SIG-M5 (cell line): ENCODE measurements at places on chromosomes 6 and 20.

- DNase-seq, result no peak
Observed at GRCh38 chr20:3667434-3668037, 4.3 kb upstream of the GFRA4 start.

DNA sequence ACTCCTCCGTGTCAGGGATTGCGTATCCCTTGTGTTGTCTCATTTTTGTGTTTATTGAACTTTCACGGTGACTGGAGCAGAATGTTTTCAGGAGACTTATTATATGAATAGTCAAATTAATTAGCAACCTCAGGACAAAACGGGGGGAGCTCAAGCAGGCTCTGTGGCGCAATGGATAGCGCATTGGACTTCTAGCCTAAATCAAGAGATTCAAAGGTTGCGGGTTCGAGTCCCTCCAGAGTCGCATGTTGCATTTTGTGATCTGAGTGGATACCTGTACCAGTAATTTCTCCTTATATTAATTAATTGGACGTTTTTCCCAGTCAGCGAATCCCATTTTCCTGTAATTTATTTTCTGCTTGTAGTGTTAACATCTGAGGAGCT, 89.1 kb upstream of the ZNF184 start:
- no peak for DNase-seq

GRCh38 chr20:16785226-16785625, 37.1 kb downstream of the OTOR start:
- no peak for DNase-seq

- DNase-seq, result no peak
Observed at GRCh38 chr20:564192-564591, 20.6 kb upstream of the CSNK2A1 start.

- no peak for DNase-seq
Observed at GRCh38 chr6:104630955-104631354, 228.8 kb downstream of the HACE1 start.

- no peak for DNase-seq
Observed at GRCh38 chr6:5961836-5962235, 44.9 kb downstream of the NRN1 start.

DNA sequence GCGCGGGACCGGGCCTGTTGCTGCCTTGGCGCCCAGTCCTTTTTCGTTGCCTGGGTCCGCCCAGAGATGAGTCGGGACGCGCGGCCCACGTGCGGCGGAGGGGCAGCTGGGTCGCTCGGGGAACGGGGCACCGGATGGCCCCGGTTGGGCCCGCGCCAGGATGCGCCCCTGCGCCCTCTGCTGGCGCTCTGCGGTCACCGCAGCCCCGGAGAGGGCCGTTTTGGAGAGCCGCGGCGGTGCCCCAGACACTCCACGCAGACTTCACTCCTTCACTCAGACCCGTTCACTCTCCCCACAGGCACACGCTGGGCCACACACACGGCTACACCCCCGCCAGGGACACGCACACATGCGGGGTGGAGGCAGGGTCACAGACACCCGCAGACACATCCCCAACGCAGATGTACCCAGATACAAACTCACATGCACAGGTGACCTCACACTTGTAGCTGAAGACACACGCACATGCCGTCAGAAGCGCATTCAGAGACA, 38.8 kb downstream of the SRC start:
- no peak for DNase-seq

DNA sequence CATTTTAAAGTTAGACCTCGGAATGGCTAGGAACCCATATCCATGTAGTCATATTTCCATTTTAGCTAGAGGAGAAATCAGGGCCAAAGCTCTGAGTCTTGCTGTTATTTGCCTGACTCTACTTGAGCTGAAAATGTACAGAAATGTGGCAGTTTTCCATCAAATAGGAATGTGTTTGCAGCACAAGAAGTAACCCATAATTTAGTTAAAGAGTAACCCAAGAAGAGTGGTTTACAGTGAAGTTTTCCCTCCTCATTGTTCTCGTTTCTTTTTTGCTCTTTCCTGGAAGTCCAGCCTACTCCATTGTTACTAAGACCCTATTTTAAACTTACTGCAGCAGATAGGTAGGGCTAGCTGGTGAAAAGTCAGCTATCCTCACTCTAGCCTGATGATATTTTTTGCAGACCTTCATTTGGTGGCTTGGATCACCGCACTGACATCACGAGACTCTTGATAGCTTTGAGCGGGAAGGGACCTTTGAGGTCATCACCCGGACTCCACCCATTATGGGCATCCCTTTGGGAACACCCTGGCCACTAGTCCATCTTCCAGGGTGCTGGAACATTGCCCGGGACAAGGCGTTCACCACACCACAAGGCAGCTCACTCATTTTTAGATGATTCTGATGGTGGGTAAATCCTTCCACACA, 28.0 kb upstream of the ADGRF5 start:
- no peak for DNase-seq

GRCh38 chr20:36177716-36178115, 23.2 kb downstream of the EPB41L1 start:
- DNase-seq, result no peak

DNA sequence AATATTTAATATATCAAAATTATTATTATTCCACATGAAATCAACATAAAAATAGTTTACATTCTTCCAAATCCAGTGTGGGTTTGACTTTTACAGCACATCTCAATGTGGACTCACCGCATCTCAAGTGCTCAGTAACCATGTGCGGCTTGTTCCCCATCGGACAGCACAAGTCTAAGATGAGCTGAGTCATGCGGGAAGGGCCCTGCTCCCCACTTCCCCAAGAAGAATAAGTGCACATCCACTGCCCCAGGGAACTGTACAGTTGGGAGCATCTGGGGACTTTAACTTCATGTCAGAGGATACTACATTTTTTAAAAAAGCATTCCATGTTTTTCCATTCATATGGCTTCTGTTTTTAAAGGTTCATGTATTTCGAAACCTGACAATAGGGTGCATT, 325.6 kb downstream of the BTBD3 start:
- DNase-seq, result no peak
